ENCODE measurements at places on chromosomes 1 and 21. TPM values are rescaled to one million over a fixed set of nuclear protein-coding genes. Genes with fewer than 3 reads are reported as not detected.
A peak's percentile ranks its signal among the peaks of the same experiment; 100 is the strongest.

GRCh38 chr1:89754518-89754917 is 66.3 kb upstream of the LRRC8D start:
- DNase-seq: no peak
- H3K27me3 ChIP-seq: no peaks in the 10 kb centered on the region
- peak overlapping the region; percentile 30 for H3K27ac ChIP-seq
- peaks cover 20% of the 10 kb centered on the region for H3K4me1 ChIP-seq
- H3K4me3 ChIP-seq: no peak overlapping the region

Gene TMEM82
- total RNA-seq: not detected

DNA sequence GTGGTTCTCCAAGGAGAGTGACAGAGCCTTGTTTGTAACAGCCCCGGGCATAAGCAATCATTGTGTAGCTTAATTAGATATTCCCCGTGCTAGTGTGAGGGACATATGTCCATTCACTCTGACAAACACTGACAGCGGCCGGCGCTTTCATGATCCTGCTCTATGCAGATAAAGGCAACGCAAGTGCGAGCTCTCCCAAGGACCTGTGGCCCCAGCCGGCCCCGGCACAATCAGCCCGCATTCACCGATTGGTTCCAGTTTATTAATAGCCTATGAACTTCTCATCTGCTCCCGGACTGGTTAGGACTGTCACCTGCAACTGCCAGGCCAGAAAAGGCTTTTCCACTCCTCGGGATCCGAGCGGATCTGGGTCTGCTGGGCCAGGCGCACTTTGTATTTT is 18.0 kb upstream of the OLIG1 start:
- H3K36me3 ChIP-seq: no peaks in the 10 kb centered on the region
- no peaks in the 10 kb centered on the region for H3K27me3 ChIP-seq

- DNase-seq: no peak
- no peaks in the 10 kb centered on the region for H3K27me3 ChIP-seq
- H3K27ac ChIP-seq: peak overlapping the region; percentile 21
- peaks cover 49% of the 10 kb centered on the region for H3K36me3 ChIP-seq
- H3K4me1 ChIP-seq: peaks cover 45% of the 10 kb centered on the region
Observed at GRCh38 chr21:44948426-44949120, 8.7 kb downstream of the SLX9 start.

DNA sequence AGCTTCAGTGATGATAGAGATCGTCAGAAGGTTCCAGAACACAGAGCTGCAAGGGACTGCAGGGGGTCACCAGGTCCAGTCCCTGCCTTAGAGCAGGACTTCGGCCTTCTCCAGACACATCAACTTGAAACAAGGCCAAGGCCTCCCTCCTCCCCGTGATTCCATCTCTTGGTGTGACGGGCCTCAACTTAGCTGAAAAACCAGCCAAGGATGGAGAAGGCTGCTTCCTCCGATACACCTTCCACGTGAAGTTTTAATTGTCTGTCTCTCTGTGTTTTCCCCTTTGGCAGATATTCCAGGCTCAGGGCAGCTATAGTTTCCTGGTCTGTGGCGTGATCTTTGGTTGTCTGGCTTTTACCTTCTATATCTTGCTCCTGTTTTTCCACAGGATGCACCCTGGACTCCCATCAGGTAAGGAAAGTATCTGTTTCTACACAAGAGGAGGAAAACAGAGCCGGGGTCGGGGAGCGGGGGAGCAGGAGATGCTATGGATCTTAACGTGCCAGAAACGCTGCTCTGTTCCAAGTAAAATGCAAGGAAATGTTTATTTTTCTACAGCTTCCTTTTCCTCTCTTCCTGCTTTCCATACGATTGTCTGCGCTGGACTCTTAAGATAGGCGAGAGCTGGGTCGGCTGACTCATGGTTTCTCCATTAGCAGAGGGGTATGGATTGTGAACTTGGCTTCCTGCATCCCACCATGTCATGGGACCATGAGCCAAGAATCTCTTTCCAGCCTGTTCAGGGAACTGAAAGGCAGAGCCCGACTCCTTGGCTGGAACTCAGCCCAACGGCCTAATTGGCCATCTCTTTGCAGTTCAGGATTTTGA is 32.8 kb downstream of the ELK4 start:
- H3K4me3 ChIP-seq: no peak overlapping the region
- peak; percentile 92 for DNase-seq
- no peaks in the 10 kb centered on the region for H3K27me3 ChIP-seq
- H3K27ac ChIP-seq: peak overlapping the region; percentile 64

DNA sequence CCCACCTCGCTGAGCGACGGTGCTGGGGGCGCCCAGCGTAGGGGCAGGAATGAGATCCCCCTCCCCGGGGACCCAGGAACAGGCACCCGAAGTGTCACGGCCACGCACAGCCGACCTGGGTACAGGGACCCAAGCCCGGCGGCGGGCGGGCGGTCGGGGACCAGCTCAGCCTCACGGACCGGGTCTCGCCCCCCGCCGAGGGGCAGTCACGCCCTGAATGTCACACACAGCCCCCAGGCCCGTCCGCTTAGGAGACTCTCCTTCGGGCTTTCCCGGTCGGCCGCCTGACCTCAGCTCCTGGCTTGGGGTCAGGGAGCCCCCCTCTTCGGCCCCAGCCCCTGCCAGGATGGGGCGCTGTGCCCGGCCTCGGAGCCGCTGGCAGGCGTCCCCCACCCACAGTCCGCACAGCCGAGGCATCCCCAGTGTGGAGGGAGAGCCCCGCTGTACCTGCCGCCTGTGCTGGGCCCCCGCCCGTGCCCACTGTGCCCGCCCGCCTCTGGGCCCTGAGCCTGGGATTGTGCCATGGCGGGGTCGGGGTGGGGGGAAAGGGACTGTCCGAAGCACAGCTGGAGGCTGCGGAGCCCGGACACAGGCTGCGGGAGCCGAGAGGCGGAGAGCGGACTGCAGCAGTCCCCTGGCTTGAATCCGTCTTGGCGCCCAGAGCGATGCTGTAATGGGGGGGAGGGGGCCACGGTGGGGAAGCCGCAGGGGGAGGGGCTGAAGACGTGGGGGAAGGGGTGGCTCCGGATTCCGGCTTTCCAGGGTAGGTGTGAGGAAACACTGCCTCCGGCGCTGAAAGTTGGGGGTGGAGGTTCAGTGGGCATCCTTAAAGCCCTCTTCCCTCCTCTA is 627 bp upstream of the DLGAP3 start:
- peak; percentile 55 for DNase-seq
- peaks cover 21% of the 10 kb centered on the region for H3K4me1 ChIP-seq
- no peaks in the 10 kb centered on the region for H3K36me3 ChIP-seq
- peaks cover 8% of the 10 kb centered on the region for H3K27me3 ChIP-seq

DNA sequence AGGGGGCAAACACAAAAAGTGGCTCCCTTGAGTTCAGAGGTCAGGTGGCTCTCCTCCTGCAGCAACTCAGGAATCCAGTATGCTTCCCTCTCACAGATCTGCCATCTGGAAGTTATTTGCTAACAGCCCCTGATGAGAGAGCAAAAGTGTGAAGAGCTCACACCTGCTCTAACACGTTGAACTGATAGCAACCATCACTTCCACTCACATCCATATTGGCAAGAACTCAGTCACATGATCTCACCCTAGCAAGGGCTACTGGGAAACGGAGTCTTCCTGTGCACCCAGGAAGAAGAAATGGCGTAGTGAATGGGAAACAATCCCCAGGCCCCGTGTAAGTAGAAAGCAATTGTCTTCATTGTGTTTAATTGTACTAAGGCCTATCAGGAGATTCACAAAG is 20.7 kb upstream of the SLC45A1 start:
- H3K27ac ChIP-seq: no peak overlapping the region
- H3K4me1 ChIP-seq: no peaks in the 10 kb centered on the region
- no peaks in the 10 kb centered on the region for H3K36me3 ChIP-seq
- H3K4me3 ChIP-seq: no peak overlapping the region
- no peak for DNase-seq
- H3K27me3 ChIP-seq: no peaks in the 10 kb centered on the region

GRCh38 chr1:233621923-233622322 is 8.0 kb downstream of the KCNK1 start:
- H3K36me3 ChIP-seq: no peaks in the 10 kb centered on the region
- DNase-seq: no peak
- H3K27me3 ChIP-seq: no peaks in the 10 kb centered on the region
- no peak overlapping the region for H3K27ac ChIP-seq
- H3K4me1 ChIP-seq: no peaks in the 10 kb centered on the region

DNA sequence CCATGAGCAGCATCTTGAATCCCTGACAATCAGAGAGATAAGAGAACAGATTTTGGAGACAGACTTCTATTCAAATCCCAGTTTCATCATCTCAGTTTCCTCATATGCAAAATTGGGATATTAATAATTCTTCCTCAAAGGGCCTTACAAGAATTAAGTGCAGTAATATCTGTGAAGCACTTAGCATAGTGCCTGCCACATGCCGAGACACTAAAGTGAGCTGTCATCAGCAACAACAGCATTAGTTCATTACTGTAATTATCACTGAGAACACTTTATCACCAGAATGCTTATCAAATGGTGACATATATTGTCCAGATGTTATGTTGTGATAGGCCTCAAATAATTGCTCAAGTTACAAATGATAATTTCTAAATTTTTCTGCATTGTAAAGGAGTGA is 922 bp upstream of the FCRLB start:
- no peaks in the 10 kb centered on the region for H3K36me3 ChIP-seq
- H3K27me3 ChIP-seq: no peaks in the 10 kb centered on the region
- no peak overlapping the region for H3K4me3 ChIP-seq
- H3K27ac ChIP-seq: no peak overlapping the region

All from esophagus muscularis mucosa (tissue), 4 donors.